ENCODE measurements at places on chromosomes 6 and 20.

- DNase-seq = no peak
Measured at GRCh38 chr6:110608151-110608550, 131.7 kb upstream of the SLC22A16 start.

GRCh38 chr6:121485359-121485811 is 49.9 kb downstream of the GJA1 start:
- DNase-seq = no peak

DNA sequence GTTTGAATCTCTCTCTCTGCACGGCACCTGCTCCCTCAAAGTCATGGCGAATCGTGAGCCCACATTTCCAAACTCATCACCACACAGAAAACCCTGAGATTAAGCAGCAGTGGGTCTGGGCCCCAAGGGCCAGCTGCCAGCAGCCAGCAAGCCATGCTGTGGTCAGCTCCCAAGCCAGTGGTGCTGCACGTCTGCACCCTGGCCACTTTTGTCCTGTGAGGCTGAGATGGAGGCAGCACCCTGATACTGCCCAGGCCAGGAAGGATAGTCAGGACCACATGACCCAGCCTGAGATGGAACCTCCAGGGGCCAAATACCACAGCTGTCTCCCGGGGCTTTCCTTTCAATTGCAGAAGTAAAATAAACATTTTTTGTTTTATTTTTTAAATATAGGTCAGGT is 93.9 kb downstream of the PRND start:
- DNase-seq = no peak

DNA sequence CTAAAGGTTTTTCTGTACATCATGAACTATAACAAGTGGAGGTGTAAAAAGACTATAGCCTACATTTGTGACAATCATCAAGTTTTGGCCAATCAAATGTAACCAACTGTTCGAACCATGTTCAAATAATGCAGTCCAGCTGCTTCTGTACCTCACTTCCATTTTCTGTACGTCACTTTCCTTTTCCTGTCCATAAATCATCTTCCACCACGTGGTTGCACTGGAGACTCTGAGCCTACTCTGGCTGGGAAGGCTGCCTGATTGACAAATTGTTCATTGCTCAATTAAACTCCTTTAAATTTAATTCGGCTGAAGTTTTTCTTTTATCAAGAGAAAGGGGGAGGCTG is 270.4 kb upstream of the JARID2 start:
- DNase-seq = no peak

GRCh38 chr6:28769626-28770402 is 154.0 kb downstream of the TRIM27 start:
- DNase-seq = no peak

- no peak for DNase-seq
Measured at GRCh38 chr6:37690964-37691735, 6.5 kb downstream of the MDGA1 start.

DNA sequence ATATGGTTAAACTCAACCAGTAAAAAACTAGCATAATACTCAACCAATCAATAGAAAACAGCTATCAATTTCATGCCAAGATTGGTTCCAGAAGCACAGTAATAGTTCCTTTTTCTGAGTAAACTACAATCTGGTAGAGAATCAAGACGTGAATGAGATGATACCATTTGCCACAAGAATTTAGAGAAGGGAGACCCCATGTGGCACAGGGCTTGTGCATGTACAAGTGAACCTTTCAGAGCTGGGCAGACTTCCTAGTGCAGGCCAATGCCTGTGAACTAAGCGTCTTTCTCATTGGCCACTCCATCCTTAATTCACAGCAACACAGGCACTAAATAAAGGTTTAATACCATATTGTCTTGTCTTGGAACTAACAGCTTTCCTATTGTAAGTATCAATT is 213.5 kb downstream of the RFPL4B start:
- no peak for DNase-seq

- no peak for DNase-seq
Measured at GRCh38 chr20:5786930-5787795, 37.0 kb downstream of the SHLD1 start.

DNA sequence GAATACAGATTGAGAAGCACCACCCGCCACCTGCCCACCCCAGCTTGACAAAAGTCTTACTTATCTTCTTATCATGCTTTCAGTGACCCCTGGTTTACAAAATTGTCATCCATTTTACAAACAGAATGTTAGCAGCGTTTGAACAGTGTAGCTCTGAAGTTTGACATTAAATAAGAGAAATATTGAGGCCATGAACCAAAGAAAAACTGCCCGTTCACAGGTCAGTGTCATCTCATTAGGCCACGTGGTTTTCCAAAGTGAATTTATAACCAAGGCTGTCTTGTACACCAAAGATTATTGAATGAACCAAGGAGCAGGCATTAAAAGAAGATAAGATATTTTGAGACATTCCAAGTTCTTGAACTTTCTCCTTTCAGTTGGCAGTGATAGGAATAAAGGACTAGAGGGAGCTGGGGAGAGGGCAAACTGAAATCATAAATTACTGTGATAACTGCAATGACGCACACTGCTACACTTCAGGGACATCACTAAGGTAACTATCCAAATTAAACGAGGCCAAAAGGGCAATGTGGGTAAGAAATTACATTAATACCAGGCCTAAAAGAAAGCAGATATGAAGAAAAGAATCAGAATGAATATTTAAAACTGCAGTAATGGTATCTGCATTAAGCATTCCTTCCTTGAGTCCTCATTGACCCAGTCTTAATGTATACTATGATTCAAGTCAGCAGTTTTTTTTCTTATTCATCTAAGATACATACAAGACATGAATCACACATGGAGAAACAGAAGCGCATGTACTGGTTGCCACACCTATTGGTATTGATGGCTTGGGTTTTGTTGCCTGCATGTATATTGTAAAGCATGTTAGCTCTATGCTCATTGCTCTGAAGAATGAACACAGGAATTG is 159.8 kb upstream of the ARG1 start:
- DNase-seq = no peak

DNA sequence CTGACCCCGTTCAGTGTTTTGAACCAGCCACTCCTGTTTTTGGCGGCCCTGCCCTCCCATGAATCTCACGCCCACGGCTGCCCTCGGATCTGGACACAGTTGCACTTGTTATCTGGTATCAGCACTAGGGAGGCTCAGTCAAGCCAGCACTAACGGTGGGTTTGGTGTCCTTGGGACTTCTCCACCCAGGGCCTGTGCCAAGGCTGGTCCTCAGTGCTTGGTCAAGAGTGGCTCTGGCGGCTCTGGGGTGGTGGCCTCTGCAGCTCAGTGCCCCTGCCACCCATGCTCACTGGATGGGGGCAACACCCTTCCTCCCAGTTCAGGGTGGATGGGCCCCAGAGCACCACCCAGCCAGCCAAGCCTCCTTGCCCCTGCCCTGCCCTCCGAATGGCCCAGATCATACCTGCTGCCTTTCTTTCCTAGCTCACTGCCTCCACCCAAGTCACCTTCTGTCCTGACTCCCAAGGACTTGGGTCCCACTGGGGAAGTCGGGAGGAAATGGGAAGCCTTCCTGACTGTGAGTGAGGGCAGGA is 54.7 kb downstream of the SSR1 start:
- no peak for DNase-seq

GRCh38 chr6:132280436-132280835 is 120.8 kb downstream of the MOXD1 start:
- no peak for DNase-seq

DNA sequence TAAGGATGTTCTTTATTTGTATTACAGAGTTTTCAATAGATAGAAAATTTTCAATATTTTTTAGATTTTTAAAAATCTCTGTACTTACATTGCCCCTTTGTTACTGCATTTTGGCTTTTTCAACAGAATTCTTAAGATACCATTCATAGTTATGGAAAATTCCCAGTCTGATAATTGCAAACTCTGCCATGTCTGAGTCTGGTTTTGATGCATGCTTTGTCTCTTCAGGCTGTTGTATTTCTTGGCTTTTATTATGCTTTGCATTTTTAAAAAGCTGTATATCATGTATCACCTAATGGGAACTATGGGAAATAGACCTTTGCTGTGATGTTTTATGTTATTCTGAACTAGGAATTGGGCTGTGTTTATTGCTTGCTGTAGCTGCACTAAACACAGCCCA is 898.9 kb upstream of the ADGRB3 start:
- no peak for DNase-seq

- no peak for DNase-seq
Measured at GRCh38 chr6:17299750-17300149, 18.6 kb downstream of the RBM24 start.
